ENCODE measurements at places on chromosomes 2 and 18.

GRCh38 chr2:99660616-99661406, 171.0 kb upstream of the REV1 start:
- no peak for DNase-seq

- no peak for DNase-seq
These were observed 181.9 kb downstream of the MEMO1 start for GRCh38 chr2:31828891-31829290.

DNA sequence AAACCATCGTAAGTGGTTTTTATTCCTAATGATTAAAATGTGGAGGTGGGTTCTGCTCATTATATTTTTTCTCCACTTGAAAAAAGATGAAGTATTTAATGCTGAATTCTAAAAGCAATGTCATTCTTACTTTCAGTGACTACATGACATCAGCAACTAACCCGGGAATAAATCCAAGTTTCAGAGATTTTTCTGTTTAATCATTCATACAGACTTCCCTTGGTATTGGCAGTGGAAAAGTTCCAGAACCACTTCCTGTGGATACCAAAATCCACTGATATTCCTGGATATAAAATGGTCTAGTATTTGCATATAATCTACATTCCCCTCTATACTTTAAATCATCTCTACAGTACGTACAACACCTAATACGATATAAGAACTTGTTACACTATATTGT, 128.6 kb downstream of the ZNF532 start:
- no peak for DNase-seq

DNA sequence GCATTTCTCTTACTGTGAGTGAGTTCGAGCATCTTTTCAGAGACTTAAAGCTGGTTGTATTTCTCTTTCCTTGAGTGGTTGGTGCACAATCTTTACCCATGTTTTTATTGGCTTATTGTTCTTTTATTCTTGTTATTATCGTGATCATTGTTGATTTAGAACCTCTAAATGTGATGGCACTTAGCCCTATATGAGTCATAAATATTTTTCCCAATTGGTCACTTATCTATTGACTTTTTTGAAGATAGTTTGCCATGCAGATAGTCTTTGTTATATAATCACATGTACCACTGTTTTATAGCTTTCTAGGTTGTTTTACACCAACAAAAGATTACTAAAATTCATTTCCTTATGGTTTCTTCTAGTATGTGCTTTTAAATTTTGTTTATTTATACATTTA, 141.6 kb upstream of the MSH6 start:
- DNase-seq = no peak

- no peak for DNase-seq
These were observed 41.9 kb downstream of the TACR1 start for GRCh38 chr2:75157435-75157834.

- DNase-seq = no peak
These were observed 1305.0 kb downstream of the CNTNAP5 start for GRCh38 chr2:125330133-125330532.

DNA sequence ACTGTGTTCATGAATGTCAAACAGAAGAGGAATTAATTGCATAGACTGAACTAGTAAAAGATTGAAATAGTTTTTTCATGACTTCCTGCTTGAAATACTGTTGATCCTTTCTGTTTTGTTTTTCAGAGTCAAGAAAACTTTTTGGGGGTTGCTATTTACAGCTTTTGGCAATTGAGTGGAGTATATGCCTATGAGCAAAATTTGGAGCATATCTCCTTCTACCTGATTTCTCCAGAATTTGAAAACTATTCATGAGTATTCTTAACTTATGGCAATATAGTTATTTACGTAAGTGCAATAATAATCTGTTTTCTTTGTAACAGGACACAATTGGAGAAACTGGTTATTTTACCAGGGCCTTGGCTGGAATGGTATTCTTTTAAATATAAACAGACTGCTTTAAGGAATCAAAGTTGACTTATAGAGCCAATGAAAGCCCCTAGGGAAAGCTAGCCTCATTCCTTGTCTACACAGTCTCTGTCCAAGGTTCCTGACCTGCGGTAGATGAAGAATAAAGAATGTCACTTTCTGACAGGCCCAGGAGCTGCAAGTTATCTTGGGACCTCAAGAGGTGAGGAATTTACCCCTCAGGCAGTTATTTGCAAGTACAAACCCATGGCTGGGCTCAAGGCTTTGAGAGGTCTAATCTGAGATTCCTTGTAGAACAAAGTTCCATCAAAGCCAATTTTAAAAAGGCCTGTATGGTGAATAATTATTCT, 193.5 kb upstream of the NDUFV2 start:
- no peak for DNase-seq

DNA sequence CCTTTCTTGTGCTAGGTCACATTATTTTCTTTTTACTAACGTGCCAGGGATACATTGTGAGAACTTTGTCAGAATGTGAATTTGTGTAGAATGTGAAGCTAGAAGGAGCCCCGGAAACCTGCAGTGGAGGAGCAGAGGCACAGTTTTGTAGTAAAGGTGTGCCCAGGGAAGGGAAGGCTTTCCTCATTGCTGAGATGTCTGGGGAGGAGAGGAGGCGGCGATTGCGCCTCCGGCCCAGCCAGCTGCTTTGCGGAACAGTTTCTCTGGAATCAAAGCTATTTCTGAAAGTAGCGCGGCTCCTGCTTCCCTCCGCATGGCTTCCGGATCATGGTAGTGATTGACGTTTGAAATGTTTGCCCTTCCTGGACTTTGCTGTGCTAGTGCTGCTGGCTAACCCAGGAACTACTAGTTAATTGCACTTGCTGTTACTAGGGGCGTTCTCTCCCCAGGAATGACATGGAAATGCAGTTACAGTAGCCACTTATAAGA, 83.1 kb upstream of the RBM44 start:
- no peak for DNase-seq

GRCh38 chr2:97716695-97717612, 3.6 kb downstream of the ZAP70 start:
- DNase-seq = no peak

DNA sequence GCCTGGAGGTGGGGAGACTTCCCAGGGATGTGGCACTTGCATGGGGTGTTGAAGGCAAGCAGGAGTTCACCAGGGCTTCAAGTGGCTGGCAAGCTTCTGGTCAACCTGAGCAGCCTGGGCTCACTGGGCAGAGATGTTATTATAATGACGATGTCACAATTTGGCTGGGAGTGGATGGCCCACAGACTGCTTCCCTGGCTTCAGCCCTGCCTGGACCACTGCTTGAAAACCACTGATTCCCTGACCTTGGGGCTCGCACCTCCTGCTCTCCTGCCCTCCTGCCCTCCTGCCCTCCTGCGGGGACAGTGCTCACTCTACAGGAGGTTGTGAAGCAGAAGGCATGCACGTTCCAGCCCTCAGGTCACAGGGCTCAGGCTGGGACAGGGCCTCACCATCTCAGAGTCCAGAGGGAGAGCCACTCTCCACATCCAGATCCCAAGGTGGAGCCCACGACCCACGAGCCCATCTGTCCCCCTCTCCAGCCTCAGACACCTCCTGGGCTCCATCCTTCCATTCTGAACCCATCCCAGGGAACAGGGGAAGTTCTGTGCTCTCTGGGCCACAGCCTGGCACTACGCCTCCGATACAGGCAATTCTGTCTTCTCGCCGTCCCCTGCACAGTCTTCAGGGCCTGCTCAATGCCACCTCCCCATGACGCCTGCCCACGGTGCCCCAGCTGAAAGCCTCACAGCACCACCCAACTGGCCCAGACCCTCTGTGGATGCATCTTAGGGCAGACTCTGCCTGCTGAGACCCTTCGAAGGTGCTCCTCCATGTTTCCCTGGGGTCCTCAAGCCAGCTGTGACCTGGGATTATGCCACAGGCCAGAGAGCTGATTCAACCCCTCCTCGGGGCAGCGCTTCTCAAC, 241.6 kb upstream of the RAB6C start:
- no peak for DNase-seq

GRCh38 chr18:60471652-60472051, 99.1 kb upstream of the MC4R start:
- no peak for DNase-seq

- DNase-seq = no peak
These were observed 33.4 kb upstream of the VPS54 start for GRCh38 chr2:64052463-64053241.

DNA sequence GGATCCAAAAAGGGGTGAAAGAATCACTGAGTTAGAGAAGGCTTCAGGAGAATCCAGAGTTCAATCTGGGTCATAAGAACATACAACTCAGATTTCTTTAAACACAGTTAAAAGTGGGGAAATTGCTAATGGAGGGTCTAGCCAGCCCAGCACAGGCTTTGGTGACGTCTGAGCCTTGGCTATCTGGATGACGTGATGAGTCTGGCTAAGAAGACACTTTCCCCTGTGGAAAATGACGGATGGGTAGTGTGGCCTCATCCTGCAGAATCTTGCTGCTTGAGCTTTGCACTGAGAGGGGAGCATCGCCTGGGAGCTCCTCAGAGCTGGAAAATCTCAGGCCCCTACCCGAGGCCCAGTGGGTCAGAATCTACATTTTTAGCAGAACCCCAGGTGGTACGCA, 19.2 kb downstream of the EDAR start:
- DNase-seq = no peak

DNA sequence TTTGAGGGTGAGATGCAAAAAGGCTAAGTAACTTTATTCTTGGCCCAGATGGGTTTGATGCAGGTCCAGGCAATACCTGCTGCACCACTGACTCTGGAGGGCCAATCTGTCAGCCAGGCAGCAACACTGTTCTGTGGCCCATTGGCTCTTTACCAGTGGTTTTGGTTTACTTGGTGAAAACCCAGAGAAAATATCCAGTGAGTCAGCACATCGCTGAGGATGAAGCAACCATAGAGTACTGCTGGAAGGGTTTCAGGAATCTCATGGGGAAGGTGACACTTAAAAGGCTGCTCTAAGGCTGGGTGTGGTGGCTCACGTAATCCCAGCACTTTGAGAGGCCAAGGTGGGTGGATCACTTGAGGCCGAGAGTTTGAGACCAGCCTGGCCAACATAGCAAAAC, 192.5 kb upstream of the FAM98A start:
- DNase-seq = no peak

GRCh38 chr2:152846697-152847470, 128.5 kb downstream of the ARL6IP6 start:
- no peak for DNase-seq

GRCh38 chr18:49616618-49617328, 54.9 kb downstream of the LIPG start:
- DNase-seq = no peak

DNA sequence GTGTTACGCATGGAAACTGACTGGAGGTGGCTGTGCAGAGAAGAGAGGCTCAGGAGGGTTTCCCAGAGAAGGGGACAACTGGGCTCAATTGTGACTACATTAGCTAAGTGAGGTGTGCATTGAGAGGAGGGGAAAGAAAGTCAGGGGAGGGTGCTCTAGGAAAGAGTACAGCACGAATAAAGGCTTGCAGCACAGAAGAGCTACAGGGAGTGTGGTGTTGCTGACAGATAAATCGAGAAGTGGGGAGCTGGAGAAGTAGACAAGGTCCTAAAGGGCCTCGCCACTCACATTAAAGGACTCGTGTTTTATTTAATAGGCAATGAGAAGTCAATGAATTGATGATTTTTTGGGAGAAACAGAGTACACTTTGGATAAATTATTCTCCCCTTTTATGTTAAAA, 65.7 kb upstream of the CTAGE1 start:
- DNase-seq = no peak

- DNase-seq = no peak
These were observed 7.6 kb downstream of the RTTN start for GRCh38 chr18:70197844-70198243.

- no peak for DNase-seq
These were observed 37.4 kb downstream of the LYPD6B start for GRCh38 chr2:149075853-149076252.

- no peak for DNase-seq
These were observed 36.0 kb downstream of the TTC27 start for GRCh38 chr2:32663864-32664263.

- no peak for DNase-seq
These were observed 357.7 kb upstream of the SYT4 start for GRCh38 chr18:43634994-43635393.

DNA sequence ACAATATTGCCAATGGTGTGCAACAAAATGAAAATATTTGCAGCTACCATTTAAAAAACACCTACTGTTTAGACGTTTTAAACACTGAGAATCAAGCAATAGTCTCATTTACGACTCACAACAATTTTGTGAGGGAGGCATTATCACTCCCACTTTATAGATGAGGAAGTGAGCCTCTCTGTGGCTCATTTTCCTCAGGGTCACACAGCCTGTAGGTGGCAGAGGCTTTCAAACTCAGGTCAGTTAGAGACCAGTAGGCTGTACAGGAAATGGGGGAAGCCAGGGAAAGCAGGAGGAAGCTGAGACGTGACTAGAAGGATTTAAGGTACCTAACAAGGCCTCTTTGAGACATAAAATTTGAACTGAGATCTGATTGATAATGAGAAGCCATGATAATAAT, 95.0 kb upstream of the ZNF521 start:
- no peak for DNase-seq

- no peak for DNase-seq
These were observed 222.9 kb downstream of the PRKCE start for GRCh38 chr2:45874344-45874743.

DNA sequence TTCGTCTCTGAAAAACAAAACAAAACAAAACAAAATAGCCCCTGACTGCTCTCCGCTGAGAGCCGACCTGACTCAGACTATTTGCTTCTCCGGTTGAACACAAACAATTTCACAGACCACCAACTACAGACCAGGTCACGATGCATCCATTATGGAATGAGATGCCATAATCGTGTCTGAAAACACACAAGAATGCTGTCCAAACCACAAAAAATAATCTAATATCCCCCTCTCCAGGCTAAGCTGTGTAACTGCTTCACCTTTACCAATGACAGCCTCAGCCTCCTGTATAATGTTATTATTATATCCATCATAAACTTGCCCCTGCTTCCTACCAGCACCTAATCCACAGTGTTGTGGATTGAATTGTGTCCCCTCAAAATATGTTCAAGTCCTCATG, 114.7 kb downstream of the DNAH6 start:
- no peak for DNase-seq

GRCh38 chr2:7324706-7325105, 407.5 kb downstream of the RNF144A start:
- DNase-seq = no peak

GRCh38 chr2:74816540-74817303, 17.2 kb upstream of the HK2 start:
- no peak for DNase-seq

All from stimulated activated CD8-positive, alpha-beta memory T cell treated with anti-CD3 and anti-CD28 coated beads, Interleukin-4, amount 100 ng/mL, for 1 hour (primary cell).